Psoas muscle (tissue), 8 donors: ENCODE measurements at places on chromosomes 4 and X.

- H3K4me1 ChIP-seq = peaks cover 12% of the 10 kb centered on the region
- no peak overlapping the region for H3K27ac ChIP-seq
- no peak overlapping the region for H3K4me3 ChIP-seq
- no peaks in the 10 kb centered on the region for H3K36me3 ChIP-seq
- H3K27me3 ChIP-seq = no peaks in the 10 kb centered on the region
These were observed 4.5 kb downstream of the PCGF3 start for GRCh38 chr4:710116-710515.

GRCh38 chr4:118981171-118981838 is 92.7 kb downstream of the SYNPO2 start:
- no peaks in the 10 kb centered on the region for H3K27me3 ChIP-seq
- peaks cover 63% of the 10 kb centered on the region for H3K4me1 ChIP-seq
- DNase-seq = no peak
- peak overlapping the region; percentile 95 for H3K27ac ChIP-seq
- H3K36me3 ChIP-seq = no peaks in the 10 kb centered on the region
- H3K4me3 ChIP-seq = peak overlapping the region; percentile 57

GRCh38 chrX:74579597-74580198 is 34.7 kb downstream of the RLIM start:
- no peak for DNase-seq
- no peaks in the 10 kb centered on the region for H3K36me3 ChIP-seq
- H3K4me1 ChIP-seq = no peaks in the 10 kb centered on the region
- no peak overlapping the region for H3K27ac ChIP-seq
- H3K27me3 ChIP-seq = no peaks in the 10 kb centered on the region

DNA sequence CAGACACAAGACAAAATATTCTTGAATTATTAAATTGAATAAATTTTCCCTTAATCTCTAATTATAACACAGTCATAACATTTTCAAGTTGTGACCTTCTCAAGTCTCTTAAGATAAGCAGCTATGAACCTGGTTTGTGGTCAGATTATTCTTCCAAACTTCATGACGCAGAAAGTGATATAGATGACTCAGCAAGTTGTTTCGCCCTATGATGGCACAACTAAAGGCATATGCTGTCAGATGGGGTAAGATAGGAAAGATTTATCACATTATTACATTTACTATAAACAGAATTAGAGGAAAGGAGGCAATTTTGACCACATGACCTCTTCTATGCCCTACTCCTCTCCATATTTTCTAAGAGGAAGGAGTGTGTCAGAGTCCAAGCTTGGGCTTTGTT is 4.6 kb upstream of the DCAF12L2 start:
- H3K4me3 ChIP-seq = no peak overlapping the region
- no peak overlapping the region for H3K27ac ChIP-seq
- H3K4me1 ChIP-seq = no peaks in the 10 kb centered on the region
- no peaks in the 10 kb centered on the region for H3K36me3 ChIP-seq
- no peaks in the 10 kb centered on the region for H3K27me3 ChIP-seq
- DNase-seq = no peak

- H3K4me1 ChIP-seq = no peaks in the 10 kb centered on the region
- no peak for DNase-seq
- no peaks in the 10 kb centered on the region for H3K27me3 ChIP-seq
- no peak overlapping the region for H3K4me3 ChIP-seq
These were observed 374.1 kb downstream of the FBXW7 start for GRCh38 chr4:152161676-152162330.

- no peak overlapping the region for H3K4me3 ChIP-seq
- H3K27ac ChIP-seq = no peak overlapping the region
These were observed 235.6 kb upstream of the HHIP start for GRCh38 chr4:144410230-144410783.

GRCh38 chrX:112148397-112148796 is 65.8 kb upstream of the TRPC5 start:
- H3K27me3 ChIP-seq = peaks cover 20% of the 10 kb centered on the region
- no peaks in the 10 kb centered on the region for H3K36me3 ChIP-seq
- no peak overlapping the region for H3K4me3 ChIP-seq
- H3K4me1 ChIP-seq = no peaks in the 10 kb centered on the region
- H3K27ac ChIP-seq = no peak overlapping the region

- peak overlapping the region; percentile 77 for H3K4me3 ChIP-seq
- peaks cover 4% of the 10 kb centered on the region for H3K36me3 ChIP-seq
- H3K27ac ChIP-seq = peak overlapping the region; percentile 98
- no peaks in the 10 kb centered on the region for H3K27me3 ChIP-seq
- peaks cover 22% of the 10 kb centered on the region for H3K4me1 ChIP-seq
These were observed 105.6 kb upstream of the MYOZ2 start for GRCh38 chr4:119029847-119030535.

DNA sequence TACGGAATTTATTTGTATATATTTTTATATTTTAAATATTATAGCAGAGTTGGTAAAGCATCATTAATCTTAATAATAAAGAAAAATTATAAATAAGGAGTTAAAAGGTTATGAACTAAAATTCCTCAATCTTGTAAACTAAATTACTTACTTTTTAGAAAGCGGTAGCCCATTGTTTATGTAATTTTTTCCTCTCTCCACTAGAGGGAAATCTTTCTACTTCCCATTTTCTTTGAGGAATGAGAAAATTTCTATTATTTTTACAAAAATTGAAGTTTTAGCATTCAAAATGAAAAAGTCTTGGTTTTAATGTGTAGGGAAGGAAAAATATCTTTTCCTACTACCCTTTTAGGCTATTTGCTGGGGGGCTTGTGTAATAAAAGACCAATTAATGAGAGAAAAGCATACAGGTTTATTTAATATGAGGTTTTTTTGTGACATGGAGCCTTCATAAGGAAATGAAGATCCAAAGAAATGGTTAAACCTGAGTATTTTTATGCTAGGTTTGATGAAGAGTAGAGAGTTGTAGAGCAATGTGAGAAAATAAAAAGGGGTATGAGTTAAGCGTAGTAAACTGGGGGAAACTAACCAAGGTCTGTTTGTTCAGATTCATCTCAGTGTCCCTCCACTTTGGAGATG is 68.7 kb upstream of the ADAD1 start:
- no peak overlapping the region for H3K4me3 ChIP-seq
- H3K27ac ChIP-seq = no peak overlapping the region
- DNase-seq = no peak

DNA sequence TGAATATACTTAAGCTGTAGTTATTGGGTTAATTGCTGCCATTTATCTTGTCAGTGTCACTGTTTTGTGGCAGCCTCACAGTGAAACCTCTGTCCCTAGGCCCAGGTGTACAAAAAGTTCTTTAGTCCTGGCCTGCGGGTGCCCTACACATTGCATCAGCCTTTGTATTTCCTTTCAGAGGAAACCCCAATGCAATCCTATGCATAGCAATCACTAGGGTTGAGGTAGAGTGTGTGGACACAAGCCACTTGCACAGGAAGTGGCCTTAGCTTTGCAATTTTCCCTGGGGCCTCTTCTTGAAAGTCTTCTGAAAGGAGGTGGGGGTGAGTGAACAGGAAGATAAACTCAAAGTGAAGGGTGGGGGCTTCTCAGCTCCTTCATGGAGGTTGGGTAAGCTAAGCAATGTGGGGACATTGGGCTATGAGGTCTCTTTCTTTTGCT is 27.8 kb downstream of the VSIG4 start:
- H3K27ac ChIP-seq = no peak overlapping the region
- no peaks in the 10 kb centered on the region for H3K27me3 ChIP-seq
- H3K4me3 ChIP-seq = no peak overlapping the region
- DNase-seq = no peak
- H3K4me1 ChIP-seq = no peaks in the 10 kb centered on the region
- H3K36me3 ChIP-seq = no peaks in the 10 kb centered on the region

- H3K27me3 ChIP-seq = no peaks in the 10 kb centered on the region
- no peak for DNase-seq
- H3K36me3 ChIP-seq = no peaks in the 10 kb centered on the region
These were observed 42.5 kb downstream of the MAMLD1 start for GRCh38 chrX:150405576-150405975.

DNA sequence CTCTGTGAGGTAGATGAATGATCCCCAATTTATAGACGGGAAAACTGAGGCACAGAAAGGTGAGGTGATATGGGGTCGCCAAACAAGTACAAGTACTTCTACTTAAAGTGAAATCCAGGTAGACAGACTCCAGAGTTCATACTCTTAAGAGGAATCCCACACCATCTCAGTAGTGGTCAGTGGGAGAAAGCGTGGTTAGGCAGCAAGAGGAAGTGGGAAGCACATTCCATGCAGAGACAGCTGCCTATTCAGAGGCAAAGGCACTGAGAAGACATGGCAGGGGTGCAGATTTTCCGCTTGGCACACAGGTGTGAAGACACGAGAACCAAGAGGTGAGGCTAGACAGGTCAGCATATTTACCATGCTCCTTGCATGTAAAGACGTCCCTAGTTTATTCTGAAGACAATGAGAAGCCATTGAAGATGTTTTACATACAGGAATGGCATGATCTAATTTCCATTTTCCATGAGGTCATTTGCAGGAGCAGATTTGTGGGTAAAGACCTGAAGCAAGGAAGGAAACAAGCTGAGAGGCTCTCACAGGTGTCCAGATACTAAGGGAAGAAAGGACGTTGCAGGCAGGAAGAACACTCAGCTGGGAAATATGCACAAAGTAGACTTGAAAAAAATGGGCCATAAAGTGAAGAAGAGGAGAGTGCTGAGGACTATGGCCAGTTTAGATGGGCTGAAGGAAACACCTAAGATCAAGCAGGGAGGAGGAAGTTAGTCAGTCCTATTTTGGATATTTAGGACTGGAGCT is 17.3 kb upstream of the CLNK start:
- no peak for DNase-seq
- no peak overlapping the region for H3K4me3 ChIP-seq
- H3K4me1 ChIP-seq = no peaks in the 10 kb centered on the region
- no peaks in the 10 kb centered on the region for H3K36me3 ChIP-seq

- no peak overlapping the region for H3K4me3 ChIP-seq
- H3K36me3 ChIP-seq = no peaks in the 10 kb centered on the region
- DNase-seq = no peak
- H3K4me1 ChIP-seq = no peaks in the 10 kb centered on the region
These were observed 2016.8 kb upstream of the IGFBP7 start for GRCh38 chr4:59127006-59127405.

GRCh38 chrX:68115371-68115770 is 317.9 kb downstream of the OPHN1 start:
- H3K27me3 ChIP-seq = peaks cover 5% of the 10 kb centered on the region
- peaks cover 6% of the 10 kb centered on the region for H3K36me3 ChIP-seq
- no peak overlapping the region for H3K4me3 ChIP-seq
- no peak overlapping the region for H3K27ac ChIP-seq
- DNase-seq = no peak

DNA sequence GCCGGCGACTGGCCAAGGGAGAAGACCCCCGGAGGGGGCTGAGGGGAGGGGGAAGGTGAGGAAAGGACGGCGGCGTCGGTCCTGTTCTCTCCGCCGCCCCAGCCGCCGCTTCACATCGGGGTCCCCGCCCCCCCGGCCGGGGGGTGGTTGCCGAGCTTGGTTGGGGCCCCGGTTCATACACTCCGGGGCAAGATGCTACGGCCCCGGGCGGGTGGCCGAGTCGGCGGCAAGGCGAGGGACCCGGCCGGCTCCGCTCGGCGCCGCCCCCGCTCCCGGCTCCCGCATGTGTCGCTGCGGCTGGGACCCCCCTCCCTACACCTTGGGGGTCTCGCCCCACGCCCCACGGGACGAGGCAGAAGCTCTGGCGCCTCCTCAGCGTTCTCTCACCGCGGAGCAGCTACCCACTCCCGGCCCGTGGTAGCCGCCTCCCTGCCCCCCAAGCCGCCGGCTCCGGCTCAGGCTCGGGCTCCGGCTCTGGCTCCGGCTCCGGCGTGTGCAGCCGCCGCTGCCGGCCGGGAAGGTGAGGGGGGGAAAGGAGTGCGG is 461 bp downstream of the FBXW7 start:
- peak overlapping the region; percentile 97 for H3K27ac ChIP-seq
- H3K4me1 ChIP-seq = peaks cover 31% of the 10 kb centered on the region
- H3K27me3 ChIP-seq = no peaks in the 10 kb centered on the region

GRCh38 chrX:1283741-1284140 is 15.1 kb downstream of the CSF2RA start:
- H3K27me3 ChIP-seq = no peaks in the 10 kb centered on the region
- H3K4me1 ChIP-seq = no peaks in the 10 kb centered on the region
- H3K4me3 ChIP-seq = no peak overlapping the region
- no peak for DNase-seq
- H3K36me3 ChIP-seq = no peaks in the 10 kb centered on the region
- H3K27ac ChIP-seq = no peak overlapping the region

DNA sequence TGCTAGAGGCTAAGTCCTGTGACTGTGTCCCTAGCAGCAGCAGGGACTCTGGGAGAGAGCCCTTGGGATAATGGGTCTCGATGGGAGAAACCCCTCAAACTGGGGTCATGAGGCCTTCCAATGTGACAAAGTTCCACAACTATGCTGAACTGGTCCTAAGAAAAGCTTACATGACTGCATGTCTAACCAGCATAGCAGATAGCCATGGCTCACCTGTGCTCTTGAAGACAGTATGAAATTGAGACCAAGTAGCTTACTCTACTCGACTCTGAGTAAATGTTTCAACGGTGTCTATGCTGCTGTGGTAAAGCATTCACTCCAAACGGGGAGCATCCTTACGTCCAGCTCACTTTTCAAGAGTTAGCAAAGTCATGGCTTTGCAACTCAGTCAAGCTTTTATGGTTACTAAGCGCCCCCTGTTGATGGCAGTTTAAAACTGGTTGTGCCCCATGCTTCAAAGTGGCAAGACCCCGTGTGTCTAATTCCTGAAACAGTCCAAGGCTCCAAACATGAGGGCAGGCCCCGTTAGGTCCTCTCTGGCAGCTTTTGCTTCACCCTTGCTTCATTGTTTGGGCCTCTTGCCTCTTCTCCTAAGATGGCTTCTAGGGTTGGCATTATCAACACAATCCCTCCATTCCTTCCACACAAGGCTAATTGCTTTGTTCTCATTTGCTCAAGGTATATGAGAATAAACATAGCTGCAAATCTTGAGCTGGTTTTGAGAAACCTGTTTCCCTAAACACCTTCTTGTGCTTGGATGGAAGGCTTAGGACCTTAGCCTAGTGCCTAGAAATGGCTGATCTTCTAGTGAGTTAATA is 46.6 kb downstream of the CCNG2 start:
- H3K27ac ChIP-seq = no peak overlapping the region
- no peaks in the 10 kb centered on the region for H3K27me3 ChIP-seq
- no peaks in the 10 kb centered on the region for H3K4me1 ChIP-seq
- peak; percentile 58 for DNase-seq

- no peak for DNase-seq
- H3K4me1 ChIP-seq = no peaks in the 10 kb centered on the region
- H3K27me3 ChIP-seq = no peaks in the 10 kb centered on the region
- H3K4me3 ChIP-seq = no peak overlapping the region
These were observed 71.1 kb downstream of the SHOX start for GRCh38 chrX:701673-702072.

GRCh38 chr4:17934286-17934685 is 87.3 kb downstream of the LCORL start:
- H3K27ac ChIP-seq = no peak overlapping the region
- no peaks in the 10 kb centered on the region for H3K27me3 ChIP-seq
- no peaks in the 10 kb centered on the region for H3K4me1 ChIP-seq
- no peak overlapping the region for H3K4me3 ChIP-seq
- no peak for DNase-seq
- no peaks in the 10 kb centered on the region for H3K36me3 ChIP-seq

DNA sequence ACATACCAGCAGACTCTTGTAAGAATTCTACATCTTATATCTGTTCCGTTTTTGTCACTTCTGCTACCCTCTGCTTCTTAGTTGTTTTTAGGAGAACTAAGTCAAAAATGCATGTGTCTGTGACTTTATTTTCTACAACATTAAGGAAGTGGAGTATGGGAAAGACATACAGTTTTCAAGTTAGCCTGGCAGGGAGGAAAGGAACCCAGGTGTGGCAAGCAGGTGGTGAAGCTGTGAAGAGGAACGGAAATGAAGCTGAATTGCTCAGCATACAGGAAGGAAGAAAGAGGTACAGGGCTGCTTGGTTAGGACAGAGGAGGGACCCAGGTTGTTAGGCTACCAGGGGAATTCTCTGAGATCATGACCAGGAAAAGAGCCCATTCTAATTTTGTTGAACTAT is 9.4 kb downstream of the GPRIN3 start:
- H3K27me3 ChIP-seq = no peaks in the 10 kb centered on the region
- DNase-seq = no peak
- H3K27ac ChIP-seq = no peak overlapping the region
- H3K36me3 ChIP-seq = no peaks in the 10 kb centered on the region
